Keratinocyte (primary cell): ENCODE measurements at places on chromosomes 12 and 14. TPM values are rescaled to one million over a fixed set of nuclear protein-coding genes. Genes with fewer than 3 reads are reported as not detected.
A peak's percentile ranks its signal among the peaks of the same experiment; 100 is the strongest.

The DNAJC22 gene
- 0.03 to 0.04 TPM in 2 of 3 replicates, not detected in the other for polyA plus RNA-seq

- H3K27me3 ChIP-seq, result no peaks in the 10 kb centered on the region
- H3K4me1 ChIP-seq, result peaks cover 34% of the 10 kb centered on the region
- H3K36me3 ChIP-seq, result peaks cover 4% of the 10 kb centered on the region
- peak overlapping the region; percentile 87 for H3K27ac ChIP-seq
- DNase-seq, result peak; percentile 85
Measured at GRCh38 chr12:3168223-3169221, 91.3 kb downstream of the TSPAN9 start.

- DNase-seq, result no peak
- no peaks in the 10 kb centered on the region for H3K27me3 ChIP-seq
- no peaks in the 10 kb centered on the region for H3K36me3 ChIP-seq
- H3K4me3 ChIP-seq, result peak overlapping the region; percentile 71
- H3K4me1 ChIP-seq, result peaks cover 13% of the 10 kb centered on the region
Measured at GRCh38 chr14:79278286-79278797, 933.0 kb downstream of the DIO2 start.

- no peak overlapping the region for H3K4me3 ChIP-seq
- H3K36me3 ChIP-seq, result no peaks in the 10 kb centered on the region
- H3K27ac ChIP-seq, result peak overlapping the region; percentile 19
- DNase-seq, result no peak
Measured at GRCh38 chr12:51941011-51941581, 10.4 kb upstream of the ACVR1B start.

DNA sequence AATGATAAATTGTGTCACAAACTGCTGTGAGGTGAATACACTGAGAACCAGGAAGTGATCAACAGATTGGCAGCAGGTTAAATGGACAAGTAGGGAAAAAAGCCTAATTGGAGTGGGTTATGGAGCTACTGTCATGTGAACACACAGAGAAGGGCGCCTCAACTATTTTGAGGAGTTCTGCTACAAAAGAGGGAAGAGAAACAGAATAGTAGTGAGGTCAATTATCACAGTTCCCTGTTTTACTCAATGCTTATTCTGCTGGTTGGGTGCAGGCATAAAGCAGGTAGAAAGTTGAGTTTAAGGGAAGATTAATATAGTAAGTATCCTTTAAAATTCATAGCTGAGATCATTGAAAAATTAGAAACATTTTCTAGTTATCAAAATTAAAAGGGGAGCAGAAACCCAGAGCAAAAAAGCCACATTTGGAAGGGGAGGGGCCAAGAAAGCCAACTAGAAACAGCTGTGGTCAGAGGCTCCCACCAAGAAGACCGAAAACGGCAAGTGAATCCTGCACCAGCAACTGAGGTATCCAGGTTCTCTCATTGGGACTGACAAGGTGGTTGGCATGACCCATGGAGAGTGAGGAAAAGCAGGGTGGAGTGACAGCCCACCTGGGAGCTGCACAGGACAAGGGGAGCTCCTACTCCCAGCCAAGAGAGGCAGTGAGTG, 105.7 kb downstream of the ZC3H14 start:
- DNase-seq, result no peak
- no peaks in the 10 kb centered on the region for H3K36me3 ChIP-seq
- H3K27ac ChIP-seq, result no peak overlapping the region
- H3K4me3 ChIP-seq, result no peak overlapping the region
- no peaks in the 10 kb centered on the region for H3K27me3 ChIP-seq

- no peak overlapping the region for H3K27ac ChIP-seq
- H3K4me3 ChIP-seq, result no peak overlapping the region
- DNase-seq, result no peak
Measured at GRCh38 chr14:54933006-54933405, 30.4 kb upstream of the GCH1 start.

DNA sequence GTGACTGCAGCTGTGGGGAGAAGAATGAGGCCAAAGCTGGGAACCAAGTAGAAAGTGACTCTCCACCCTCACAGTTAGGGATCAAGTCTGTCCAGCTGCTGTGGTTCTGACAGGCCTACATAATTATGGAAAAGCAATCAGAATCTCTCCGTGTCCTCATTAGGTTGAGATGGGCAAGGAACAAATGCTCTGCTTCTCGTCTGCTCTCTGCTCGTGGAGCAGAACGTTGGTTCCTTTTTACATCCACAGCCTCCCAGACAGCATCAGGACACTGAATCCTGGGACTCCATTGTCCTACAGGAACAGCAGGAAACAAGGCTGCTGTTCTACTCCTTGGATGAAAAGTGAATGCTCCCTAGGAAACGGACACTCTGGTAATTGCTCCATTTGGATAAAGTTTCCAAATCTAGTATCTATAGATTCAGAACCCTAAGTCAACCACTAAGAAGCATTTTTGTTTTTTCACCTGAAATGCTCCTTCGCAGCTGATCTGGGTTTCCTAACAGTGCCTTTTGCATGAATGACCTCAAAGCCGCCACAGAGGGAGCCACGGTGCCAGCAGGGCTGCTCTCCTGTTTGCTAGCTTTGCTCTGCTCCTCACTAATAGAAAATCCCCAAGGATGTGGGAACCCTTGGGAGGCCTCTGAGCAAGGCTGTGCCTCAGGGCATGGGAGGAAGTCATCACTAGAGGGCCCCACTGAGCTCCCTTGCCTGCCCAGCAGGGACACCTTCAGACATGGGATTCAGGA, 102.0 kb downstream of the EGLN3 start:
- no peaks in the 10 kb centered on the region for H3K4me1 ChIP-seq
- DNase-seq, result no peak
- H3K4me3 ChIP-seq, result no peak overlapping the region

- no peak for DNase-seq
- H3K4me3 ChIP-seq, result no peak overlapping the region
- no peak overlapping the region for H3K27ac ChIP-seq
- no peaks in the 10 kb centered on the region for H3K27me3 ChIP-seq
Measured at GRCh38 chr14:72518809-72519377, 375.0 kb downstream of the DPF3 start.

The HOXC6 gene
- polyA plus RNA-seq, result 3.7 to 5.6 TPM (median 4.7 TPM) in 3 replicates

- H3K4me3 ChIP-seq, result peak overlapping the region; percentile 79
- no peak for DNase-seq
- peaks cover 22% of the 10 kb centered on the region for H3K4me1 ChIP-seq
- H3K36me3 ChIP-seq, result no peaks in the 10 kb centered on the region
- H3K27ac ChIP-seq, result peak overlapping the region; percentile 80
Measured at GRCh38 chr12:67068761-67069450, 200.3 kb upstream of the CAND1 start.

- no peak for DNase-seq
- peaks cover 45% of the 10 kb centered on the region for H3K27me3 ChIP-seq
- H3K36me3 ChIP-seq, result no peaks in the 10 kb centered on the region
- no peak overlapping the region for H3K4me3 ChIP-seq
- no peaks in the 10 kb centered on the region for H3K4me1 ChIP-seq
- no peak overlapping the region for H3K27ac ChIP-seq
Measured at GRCh38 chr12:30973175-30973574, 46.6 kb downstream of the TSPAN11 start.

DNA sequence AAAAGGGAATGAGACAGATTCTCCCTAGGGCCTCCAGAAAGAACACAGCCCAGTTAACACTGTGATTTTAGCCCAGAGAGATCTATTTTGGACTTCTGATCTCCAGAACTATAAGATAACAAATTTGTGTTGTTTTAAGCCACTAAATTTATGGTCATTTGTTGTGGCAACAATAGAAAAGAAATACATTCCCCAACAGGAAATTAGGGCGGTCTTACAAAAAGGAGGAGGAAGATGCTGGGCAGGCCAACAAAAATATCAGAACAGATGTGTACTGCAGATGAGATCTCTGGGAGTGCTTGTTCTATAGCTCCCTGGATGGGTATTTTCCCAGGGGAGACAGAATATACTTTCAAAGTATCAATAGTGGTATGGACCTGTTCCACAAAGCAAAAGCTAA, 32.0 kb upstream of the SOCS2 start:
- no peaks in the 10 kb centered on the region for H3K4me1 ChIP-seq
- no peaks in the 10 kb centered on the region for H3K27me3 ChIP-seq
- no peaks in the 10 kb centered on the region for H3K36me3 ChIP-seq
- no peak overlapping the region for H3K27ac ChIP-seq

The GPRC5D gene
- 0.08 to 0.32 TPM (median 0.19 TPM) in 3 replicates for polyA plus RNA-seq

DNA sequence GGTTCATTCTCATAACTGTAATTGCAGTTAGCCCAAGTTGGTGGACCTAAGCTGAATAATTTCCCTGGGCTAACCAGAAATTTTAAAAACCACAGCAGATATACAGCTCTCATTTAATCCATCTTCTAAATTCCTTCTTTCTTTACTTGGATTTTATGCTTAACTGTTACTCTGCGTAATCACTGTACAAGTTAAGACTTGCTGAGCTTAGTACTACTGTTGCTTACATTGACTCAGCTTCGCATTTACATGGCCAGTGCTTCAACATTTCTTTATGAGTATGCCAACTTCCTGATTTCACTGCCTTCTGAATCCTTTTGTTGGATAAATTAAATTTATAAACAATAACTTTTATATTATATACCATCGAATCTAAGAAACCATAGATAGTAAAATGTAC, 147.4 kb downstream of the SLC38A4 start:
- H3K36me3 ChIP-seq, result no peaks in the 10 kb centered on the region
- no peak for DNase-seq
- no peaks in the 10 kb centered on the region for H3K27me3 ChIP-seq
- H3K27ac ChIP-seq, result peak overlapping the region; percentile 87

The ULK1 gene
- 2.3 to 4.8 TPM (median 4.3 TPM) in 3 replicates for polyA plus RNA-seq

The SMCO3 gene
- polyA plus RNA-seq, result not detected in 3 replicates

The ACOT6 gene
- not detected in 3 replicates for polyA plus RNA-seq

DNA sequence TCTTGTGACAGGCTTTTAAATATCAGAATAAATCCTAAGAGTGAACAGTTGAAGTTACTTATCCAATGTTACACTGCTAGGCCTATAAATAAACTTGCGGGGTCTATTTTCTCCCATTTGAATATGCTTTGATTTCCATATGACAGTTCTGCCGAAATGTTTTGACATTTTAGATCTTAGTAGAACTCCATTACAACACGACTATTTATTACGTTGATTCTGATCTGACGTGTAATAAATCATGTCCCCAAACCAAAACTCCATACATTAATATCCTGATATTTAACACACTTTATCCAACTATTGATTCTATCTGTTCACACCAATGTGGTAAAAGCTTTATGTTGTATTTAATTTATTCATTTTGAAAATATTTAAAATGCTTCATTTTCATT, 16.1 kb upstream of the NEMF start:
- peaks cover 22% of the 10 kb centered on the region for H3K4me1 ChIP-seq
- peak overlapping the region; percentile 54 for H3K4me3 ChIP-seq
- H3K27me3 ChIP-seq, result no peaks in the 10 kb centered on the region
- H3K27ac ChIP-seq, result peak overlapping the region; percentile 94
- no peak for DNase-seq

GRCh38 chr12:92784356-92784755, 81.6 kb downstream of the PLEKHG7 start:
- peaks cover 5% of the 10 kb centered on the region for H3K36me3 ChIP-seq
- DNase-seq, result peak; percentile 11
- H3K27ac ChIP-seq, result peak overlapping the region; percentile 23
- H3K4me1 ChIP-seq, result peaks cover 9% of the 10 kb centered on the region

DNA sequence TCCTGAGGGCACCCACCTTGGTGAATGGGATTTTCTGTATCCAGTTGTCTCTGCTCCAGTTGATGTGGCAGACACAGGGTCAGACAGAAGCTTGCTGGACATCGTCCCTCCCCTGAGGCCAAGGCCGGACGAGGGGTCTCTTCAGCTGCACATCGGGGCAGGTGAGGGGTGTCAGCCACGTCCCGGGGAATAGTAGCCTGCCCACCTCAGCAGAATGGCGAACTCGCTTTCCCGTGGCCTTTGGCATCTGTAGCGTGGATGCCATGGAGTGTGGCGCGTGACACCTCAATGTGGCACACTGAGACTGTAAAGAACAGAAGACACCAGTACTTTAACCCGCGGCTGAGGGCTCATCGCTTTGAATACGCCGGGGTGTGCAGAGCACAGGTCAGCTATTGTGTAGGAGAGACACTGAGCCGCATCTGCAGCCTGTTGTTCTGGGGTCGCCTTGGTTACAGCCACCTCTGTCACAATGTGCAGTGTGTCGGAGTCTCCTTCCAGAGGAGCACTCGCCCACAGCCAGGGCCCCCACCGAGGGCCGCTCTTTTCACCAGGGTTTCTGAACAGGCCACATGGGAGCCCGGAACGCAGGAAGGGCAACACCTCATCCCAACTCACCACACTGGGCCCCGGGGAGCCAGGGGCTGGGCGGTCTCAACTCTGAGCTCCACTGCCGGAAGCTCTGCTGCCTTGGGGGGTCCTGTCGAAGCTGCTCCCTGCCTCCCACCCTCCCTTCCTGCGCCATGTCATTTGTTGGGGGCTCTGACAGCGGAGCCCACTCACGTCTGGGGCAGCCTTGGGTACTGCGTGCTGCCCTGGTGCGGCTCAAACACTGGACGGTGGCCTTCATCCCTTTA, 77.0 kb downstream of the ADGRD1 start:
- H3K4me3 ChIP-seq, result no peak overlapping the region
- DNase-seq, result no peak
- H3K27me3 ChIP-seq, result no peaks in the 10 kb centered on the region

DNA sequence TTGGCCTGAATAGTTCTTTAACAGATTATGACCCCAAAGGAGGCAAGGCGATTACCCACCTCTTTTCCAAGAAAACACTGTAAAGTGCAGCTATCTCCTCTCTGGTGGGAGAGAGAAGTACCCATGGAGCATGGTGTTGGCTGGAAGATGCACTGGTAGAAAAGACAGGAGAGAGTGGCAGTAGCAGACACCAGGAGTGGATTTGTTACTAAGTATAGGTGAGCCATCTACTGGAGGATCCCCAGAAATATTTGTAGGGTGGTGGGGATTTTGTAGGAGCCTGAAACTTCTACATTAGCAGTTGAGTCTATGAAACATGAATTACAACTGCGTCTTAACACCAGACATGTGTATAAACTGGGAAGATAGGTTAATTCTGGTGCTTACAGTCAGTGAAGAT, 148.0 kb downstream of the SLC38A4 start:
- no peak for DNase-seq
- H3K4me1 ChIP-seq, result peaks cover 62% of the 10 kb centered on the region
- H3K27ac ChIP-seq, result peak overlapping the region; percentile 87
- no peaks in the 10 kb centered on the region for H3K27me3 ChIP-seq
- no peak overlapping the region for H3K4me3 ChIP-seq
- H3K36me3 ChIP-seq, result no peaks in the 10 kb centered on the region

DNA sequence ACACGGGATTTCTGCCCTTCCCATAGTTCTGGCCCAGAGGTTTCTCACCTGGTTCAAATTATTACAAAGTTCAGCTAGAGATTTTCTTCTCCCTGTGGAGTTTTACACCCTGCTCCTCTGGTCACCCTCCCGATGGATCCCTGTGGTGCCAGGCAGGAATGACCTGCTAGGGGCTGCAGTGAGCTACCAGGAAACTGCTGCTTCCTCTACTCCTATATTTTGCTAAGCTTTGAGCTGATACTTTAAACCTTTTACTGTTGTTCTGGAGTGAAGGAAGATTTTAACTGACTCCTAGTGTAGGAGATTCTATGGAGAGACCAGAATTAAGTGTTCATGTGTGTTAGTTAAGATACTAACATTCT, 30.4 kb upstream of the LRIG3 start:
- no peak overlapping the region for H3K27ac ChIP-seq
- no peaks in the 10 kb centered on the region for H3K27me3 ChIP-seq
- H3K36me3 ChIP-seq, result no peaks in the 10 kb centered on the region
- no peaks in the 10 kb centered on the region for H3K4me1 ChIP-seq
- no peak for DNase-seq

- H3K27me3 ChIP-seq, result no peaks in the 10 kb centered on the region
- H3K4me1 ChIP-seq, result no peaks in the 10 kb centered on the region
- DNase-seq, result no peak
- no peaks in the 10 kb centered on the region for H3K36me3 ChIP-seq
- H3K4me3 ChIP-seq, result no peak overlapping the region
- no peak overlapping the region for H3K27ac ChIP-seq
Measured at GRCh38 chr12:130632642-130633041, 83.5 kb downstream of the RIMBP2 start.
